ENCODE measurements at places on chromosomes 6 and 20.

DNA sequence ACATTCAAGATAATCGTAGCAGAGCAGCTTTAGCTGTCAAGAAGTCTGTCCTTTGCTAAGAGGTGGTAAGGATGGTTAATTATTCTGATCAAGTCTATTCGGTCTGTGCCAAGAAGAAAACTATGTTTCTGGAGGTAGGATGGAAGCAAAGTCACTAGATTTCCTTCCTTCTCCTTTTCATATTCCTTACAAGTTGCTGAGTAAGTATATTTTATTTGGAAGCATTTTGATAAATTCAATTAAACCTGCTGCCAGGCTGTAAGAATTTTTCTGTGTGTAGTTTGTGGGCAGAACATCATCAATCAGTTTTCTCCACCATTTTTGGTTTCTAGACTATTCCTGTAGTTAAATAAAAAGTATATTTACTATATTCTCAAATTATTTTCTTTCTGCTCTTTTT, 311.3 kb downstream of the PRKN start:
- DNase-seq: no peak

- DNase-seq: no peak
Observed at GRCh38 chr20:33645072-33645358, 17.1 kb upstream of the C20orf144 start.

DNA sequence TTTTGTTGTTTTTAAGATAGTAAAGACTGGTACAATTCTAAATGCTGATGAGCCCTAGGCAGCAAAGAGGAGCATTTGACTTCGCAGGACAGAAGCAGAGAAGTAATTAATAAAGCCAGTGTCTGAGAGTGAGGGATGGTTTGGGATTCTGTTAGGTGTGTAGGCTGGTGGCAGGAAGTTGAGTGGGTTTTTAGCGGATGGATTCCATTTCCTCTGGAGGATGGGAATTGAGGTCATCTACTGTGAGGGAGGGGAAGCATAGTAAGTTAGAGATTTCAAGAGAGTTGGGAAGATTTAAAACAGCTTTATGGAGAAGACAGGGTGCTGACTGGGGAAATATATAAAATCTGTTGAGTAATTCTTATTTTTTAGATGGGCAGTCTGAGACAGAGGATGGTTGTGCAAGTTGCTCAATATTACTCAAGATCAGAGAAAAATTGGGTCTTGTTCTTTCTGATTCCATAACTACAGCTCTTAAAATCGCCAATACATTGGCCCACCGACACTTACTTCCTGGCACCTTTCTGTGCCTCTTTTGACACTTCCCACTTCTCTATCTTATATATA, 48.8 kb downstream of the PRL start:
- no peak for DNase-seq

GRCh38 chr6:79964607-79965081, 17.3 kb upstream of the ELOVL4 start:
- DNase-seq: no peak

- DNase-seq: no peak
Observed at GRCh38 chr20:57738484-57738883, 28.7 kb upstream of the PMEPA1 start.

GRCh38 chr6:111614833-111615582, 9.3 kb upstream of the TRAF3IP2 start:
- no peak for DNase-seq

GRCh38 chr6:38169221-38169976, 349.9 kb downstream of the ZFAND3 start:
- no peak for DNase-seq

DNA sequence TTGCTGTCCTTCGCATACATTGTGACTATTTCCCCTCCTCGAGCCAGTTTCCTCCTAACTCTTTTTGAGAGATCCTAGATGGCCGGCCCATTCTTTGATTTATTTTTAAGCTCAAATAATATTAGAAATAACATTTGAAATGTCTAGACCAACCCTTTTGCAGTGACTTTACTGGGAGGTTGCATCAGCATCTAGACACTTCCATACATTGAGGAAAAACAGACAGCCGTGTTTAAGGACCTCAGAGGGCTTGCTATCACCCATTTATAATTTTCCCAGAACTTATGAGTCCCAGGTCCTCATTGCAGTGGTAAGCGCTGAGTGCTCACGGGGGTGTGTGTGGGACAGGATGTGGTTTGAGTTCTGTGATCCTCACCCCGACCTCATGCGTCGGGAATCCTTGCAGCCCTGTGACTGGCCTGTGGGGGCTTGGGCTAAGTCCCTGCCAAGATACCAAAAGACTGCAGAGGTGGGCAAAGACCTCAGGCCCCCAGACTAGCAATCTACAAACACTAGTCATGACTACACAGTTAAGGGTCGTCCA, at the start of gene GPX5:
TSS of gene GPX5 (plus strand) at position 386 of the 544 bp plus-strand sequence. CDS start at position 519, 133 bp downstream.
- no peak for DNase-seq

GRCh38 chr6:7921632-7922092, 11.1 kb upstream of the TXNDC5 start:
- DNase-seq: no peak

DNA sequence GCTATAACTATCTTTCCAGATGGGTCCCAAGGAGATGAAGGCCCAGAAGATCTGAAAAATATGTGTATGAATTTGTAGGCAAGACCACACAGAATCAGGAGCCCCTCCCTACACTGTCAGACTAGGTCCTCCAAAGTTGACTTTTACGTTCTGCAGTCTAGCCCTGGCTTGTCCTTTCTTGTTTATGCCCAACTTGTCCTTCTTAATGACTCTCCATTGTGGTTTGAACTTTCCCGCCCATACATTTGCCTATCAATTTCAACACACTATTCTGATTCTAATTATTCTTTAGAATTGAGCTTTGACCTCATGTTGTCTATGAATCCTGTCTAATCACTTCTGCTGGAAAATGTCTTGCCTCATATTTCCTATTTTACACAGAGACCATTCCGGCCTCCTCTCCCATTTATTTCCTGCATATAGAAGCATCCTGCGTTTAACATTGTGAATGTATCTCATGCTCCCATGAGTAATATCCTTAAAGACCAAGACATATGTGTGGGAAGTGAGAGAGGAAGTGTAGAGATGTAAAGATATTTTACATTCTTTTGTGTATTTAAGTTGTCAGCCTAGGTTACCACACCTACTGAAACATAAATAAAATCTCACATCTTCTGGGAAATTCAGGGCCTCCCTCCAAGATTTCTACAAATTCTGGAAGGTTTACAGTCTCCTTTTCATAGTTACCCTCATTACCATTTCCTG, 348.3 kb downstream of the BCKDHB start:
- peak; percentile 45 for DNase-seq
